Kidney (tissue), 22 donors: ENCODE measurements at places on chromosomes 11 and 22. TPM values are rescaled to one million over a fixed set of nuclear protein-coding genes. Genes with fewer than 3 reads are reported as not detected.

ART1 gene
- polyA plus RNA-seq = not detected

RIMBP3C gene
- polyA plus RNA-seq = not detected

DNA sequence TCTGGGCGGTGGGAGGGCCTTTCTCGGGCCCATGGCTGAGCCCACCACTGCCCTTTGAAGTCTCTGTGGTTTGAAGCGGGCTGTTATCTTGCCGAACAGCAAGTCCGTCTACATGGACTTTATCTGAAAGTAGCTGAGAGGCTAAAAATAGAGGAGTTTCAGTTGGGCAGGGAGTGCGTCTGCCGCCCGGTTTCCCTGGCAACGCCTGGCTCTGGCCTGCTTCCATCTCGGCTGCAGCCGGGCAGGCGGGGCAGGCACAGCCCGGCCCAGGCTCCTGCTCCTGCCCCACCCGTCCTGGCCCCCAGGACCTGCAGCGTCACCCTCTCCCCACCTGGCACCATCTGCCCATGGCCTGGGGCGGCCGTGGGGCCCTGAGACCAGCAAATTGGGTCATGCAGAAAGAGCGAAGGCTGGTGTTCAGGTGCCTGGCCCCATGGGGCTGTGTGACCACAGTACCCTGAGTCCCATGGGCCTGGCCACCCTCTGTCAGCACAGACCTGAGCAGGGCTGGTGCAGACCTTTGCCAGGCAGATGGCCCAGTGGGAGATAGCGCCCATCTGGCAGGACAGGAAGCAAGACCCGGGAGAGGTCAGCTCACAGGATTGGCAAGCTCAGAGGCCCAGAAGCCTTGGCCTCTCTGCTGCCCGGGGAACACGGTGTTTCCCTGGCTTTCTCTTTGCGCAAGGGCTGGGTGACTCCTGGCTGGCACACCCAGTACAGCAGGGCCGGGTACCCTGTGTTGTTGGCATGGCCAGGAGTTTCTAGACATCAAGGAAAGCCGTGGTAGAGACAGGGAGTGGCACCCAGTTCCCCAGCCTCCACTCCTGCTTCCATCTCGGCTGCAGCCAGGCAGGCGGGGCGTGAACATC, 79.1 kb upstream of the KCNQ1OT1 start:
- no peaks in the 10 kb centered on the region for H3K27me3 ChIP-seq
- H3K27ac ChIP-seq = peak overlapping the region; percentile 96
- no peak overlapping the region for H3K4me3 ChIP-seq
- no peaks in the 10 kb centered on the region for H3K36me3 ChIP-seq

DNA sequence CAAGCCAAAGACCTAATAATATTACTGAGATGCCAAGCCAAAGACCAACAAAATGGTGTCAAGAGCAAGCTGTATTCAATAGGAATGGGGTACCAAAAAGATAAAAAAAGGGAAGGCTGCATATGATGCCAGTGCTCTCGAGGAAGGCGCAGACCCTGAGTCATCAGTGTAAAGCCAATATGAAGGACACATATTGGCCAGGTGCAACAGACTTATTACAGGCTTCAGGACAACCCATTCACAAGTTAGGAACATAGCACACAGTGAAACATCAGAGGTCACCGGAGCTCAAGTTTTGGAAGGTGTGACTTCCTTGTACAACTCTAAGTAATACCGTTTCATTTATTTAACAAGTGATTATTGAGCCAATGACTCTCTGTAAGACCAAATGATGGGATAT, 58.1 kb downstream of the AMBRA1 start:
- DNase-seq = no peak
- H3K36me3 ChIP-seq = no peaks in the 10 kb centered on the region
- H3K4me1 ChIP-seq = no peaks in the 10 kb centered on the region
- no peak overlapping the region for H3K27ac ChIP-seq
- no peak overlapping the region for H3K4me3 ChIP-seq

- no peak for DNase-seq
- H3K36me3 ChIP-seq = no peaks in the 10 kb centered on the region
- no peaks in the 10 kb centered on the region for H3K27me3 ChIP-seq
These were observed 14.3 kb upstream of the CBX6 start for GRCh38 chr22:38886333-38886732.

- peak overlapping the region; percentile 81 for H3K4me3 ChIP-seq
- H3K36me3 ChIP-seq = peaks cover 9% of the 10 kb centered on the region
- no peak for DNase-seq
- no peaks in the 10 kb centered on the region for H3K27me3 ChIP-seq
These were observed 79.4 kb upstream of the PPARA start for GRCh38 chr22:46070803-46071450.

- DNase-seq = no peak
- no peaks in the 10 kb centered on the region for H3K27me3 ChIP-seq
- H3K4me1 ChIP-seq = peaks cover 3% of the 10 kb centered on the region
- no peak overlapping the region for H3K4me3 ChIP-seq
- H3K36me3 ChIP-seq = peaks cover 12% of the 10 kb centered on the region
These were observed 12.6 kb downstream of the ZNF143 start for GRCh38 chr11:9473408-9473807.

DNA sequence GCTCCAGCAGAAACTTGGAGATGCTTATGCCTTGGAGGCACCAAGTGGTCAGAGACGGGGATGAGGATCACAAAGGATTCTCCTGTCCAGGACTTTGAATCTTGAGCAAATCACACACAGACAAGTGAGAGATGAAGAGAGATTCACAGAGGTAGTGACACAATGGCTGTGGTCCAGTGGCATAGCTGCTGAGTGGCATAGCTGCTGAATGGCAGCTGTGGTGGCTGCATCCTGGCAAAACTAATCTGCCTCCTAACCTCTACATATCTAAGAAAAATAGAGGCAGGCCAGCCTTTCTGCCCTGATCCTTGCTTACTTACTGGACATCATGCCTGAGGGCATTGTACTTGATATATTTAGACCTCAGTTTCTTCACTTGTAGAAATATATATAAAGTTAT, 102.6 kb downstream of the CD44 start:
- no peaks in the 10 kb centered on the region for H3K4me1 ChIP-seq
- H3K27me3 ChIP-seq = no peaks in the 10 kb centered on the region
- no peaks in the 10 kb centered on the region for H3K36me3 ChIP-seq
- H3K27ac ChIP-seq = no peak overlapping the region
- H3K4me3 ChIP-seq = no peak overlapping the region

DNA sequence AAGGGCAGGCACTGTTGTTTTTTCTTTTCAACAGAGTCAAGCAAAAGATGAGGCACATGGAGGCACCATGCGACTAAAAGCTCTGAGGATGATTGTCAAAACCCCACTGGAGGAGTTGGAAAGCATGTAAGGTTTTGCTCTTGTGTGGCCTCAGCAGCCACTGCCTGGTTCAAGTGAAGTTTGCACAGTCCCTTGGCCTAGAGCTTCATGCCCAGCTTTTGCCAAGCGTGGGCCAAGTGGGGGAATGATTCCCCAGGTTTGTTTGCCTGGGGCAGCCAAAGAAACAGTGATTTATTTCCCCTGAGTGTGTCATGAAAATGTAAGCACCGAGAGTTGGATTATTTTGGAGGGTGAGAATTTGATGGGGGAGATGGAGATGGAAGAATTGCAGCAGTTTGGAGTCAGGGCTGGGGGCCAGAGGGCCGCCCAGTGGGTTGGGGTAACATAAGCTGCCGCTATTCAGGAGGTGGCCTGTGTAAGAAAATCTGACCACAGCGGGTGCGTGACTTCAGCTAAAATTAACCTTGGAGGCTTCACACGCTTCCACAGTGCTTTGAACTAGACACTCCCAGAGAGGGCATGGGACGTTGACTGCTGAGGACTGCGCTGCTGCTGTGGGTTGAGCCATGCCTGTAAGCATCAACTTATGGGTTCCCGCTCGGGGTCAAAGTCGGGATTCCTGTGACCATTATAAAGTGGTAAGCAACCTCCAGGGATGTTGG, 100.7 kb downstream of the NAV2 start:
- H3K27ac ChIP-seq = no peak overlapping the region
- H3K4me1 ChIP-seq = no peaks in the 10 kb centered on the region
- H3K36me3 ChIP-seq = no peaks in the 10 kb centered on the region
- DNase-seq = no peak

DNA sequence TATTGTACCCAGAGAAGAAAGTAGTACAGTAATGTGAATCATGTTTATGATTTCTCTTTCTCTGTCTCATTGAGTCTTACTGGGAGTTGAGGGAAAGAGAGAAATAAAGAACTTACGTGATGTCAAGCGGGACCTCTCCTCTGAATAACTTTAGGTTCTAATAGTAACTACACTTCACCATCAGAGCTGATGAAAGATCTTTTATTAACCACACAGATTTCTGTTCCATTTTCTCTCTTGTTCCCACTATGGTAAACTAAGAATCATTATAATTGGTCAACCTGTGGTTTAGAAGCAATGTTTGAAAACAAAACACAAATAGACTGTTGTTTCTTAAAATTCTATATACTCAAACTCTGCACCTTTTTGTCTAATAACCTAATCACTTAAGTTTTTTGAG, 142.3 kb downstream of the ELP4 start:
- H3K27ac ChIP-seq = no peak overlapping the region
- H3K4me1 ChIP-seq = peaks cover 3% of the 10 kb centered on the region
- no peak overlapping the region for H3K4me3 ChIP-seq
- H3K36me3 ChIP-seq = no peaks in the 10 kb centered on the region
- H3K27me3 ChIP-seq = no peaks in the 10 kb centered on the region
- no peak for DNase-seq
